Testis (tissue), 5 donors: ENCODE measurements at places on chromosomes 3 and 15. TPM values are rescaled to one million over a fixed set of nuclear protein-coding genes. Genes with fewer than 3 reads are reported as not detected.

MED12L gene
- 10.3 TPM for total RNA-seq

PATL2 gene
- total RNA-seq, result 0.62 TPM

ILDR1 gene
- total RNA-seq, result 3.2 TPM

GHSR gene
- 0.31 TPM for total RNA-seq

CRYGS gene
- total RNA-seq, result 8.6 TPM

CCK gene
- 1.4 TPM for total RNA-seq

SCG5 gene
- 10.6 TPM for total RNA-seq

SEMA7A gene
- total RNA-seq, result 217 TPM

TBC1D23 gene
- total RNA-seq, result 35.6 TPM

EPHB1 gene
- total RNA-seq, result 37.1 TPM

PRRT3 gene
- total RNA-seq, result 6.6 TPM

DNA sequence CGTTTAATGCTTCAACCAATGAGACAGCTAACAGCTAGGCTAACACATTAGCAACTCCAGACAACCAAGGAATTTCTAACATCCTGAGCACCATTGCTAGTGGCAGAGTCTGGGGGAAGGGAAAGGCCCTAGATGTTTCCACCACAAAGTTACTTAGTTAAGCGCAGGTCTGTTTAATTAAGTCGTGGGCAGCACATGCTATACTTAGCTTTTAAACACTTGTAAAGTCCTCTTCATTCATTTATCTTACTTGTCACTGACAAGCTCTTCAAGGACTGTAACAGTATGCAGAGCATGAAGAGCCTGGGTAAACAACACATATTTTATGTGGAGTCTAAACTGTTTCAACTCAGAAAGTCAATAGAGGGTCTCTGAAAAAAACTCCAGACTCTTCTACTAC lies 221.1 kb upstream of the WNT5A start:
- no peaks in the 10 kb centered on the region for H3K36me3 ChIP-seq
- H3K4me3 ChIP-seq, result no peak overlapping the region
- no peaks in the 10 kb centered on the region for H3K27me3 ChIP-seq
- H3K4me1 ChIP-seq, result peaks cover 5% of the 10 kb centered on the region
- no peak overlapping the region for H3K27ac ChIP-seq
- DNase-seq, result no peak

DNA sequence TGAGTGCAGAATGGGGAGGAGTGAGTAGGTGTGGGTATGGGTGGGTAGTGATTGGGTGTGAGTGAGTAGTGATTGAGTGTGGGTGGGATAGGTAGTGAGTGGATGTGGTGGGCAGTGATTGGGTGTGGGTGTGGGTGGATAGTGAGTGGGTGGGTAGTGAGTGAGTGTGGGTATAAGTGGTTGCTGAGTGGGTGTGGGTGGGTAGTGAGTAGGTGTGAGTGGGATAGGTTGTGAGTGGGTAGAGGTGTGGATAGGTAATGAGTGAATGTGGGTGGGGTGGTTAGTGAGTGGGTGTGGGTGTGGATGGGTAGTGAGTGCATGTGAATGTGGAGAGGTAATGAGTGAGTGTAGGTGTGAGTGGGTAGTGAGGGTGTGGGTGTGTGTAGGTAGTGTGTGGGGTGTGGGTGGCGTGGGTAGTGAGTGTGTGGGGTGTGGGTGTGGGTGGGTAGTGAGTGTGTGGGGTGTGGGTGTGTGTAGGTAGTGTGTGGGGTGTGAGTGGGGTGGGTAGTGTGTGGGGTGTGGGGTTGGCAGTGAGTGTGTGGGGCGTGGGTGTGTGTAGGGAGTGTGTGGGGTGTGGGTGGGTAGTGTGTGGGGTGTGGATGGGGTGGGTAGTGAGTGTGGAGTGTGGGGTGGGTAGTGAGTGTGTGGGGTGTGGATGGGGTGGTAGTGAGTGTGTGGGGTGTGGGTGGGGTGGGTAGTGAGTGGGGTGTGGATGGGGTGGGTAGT lies 5.3 kb downstream of the MINAR1 start:
- H3K36me3 ChIP-seq, result no peaks in the 10 kb centered on the region
- no peak overlapping the region for H3K27ac ChIP-seq
- no peaks in the 10 kb centered on the region for H3K27me3 ChIP-seq
- H3K4me1 ChIP-seq, result no peaks in the 10 kb centered on the region

GRCh38 chr3:42836150-42837123 lies 27.2 kb downstream of the ACKR2 start:
- no peak overlapping the region for H3K4me3 ChIP-seq
- DNase-seq, result no peak
- H3K27me3 ChIP-seq, result no peaks in the 10 kb centered on the region
- H3K36me3 ChIP-seq, result no peaks in the 10 kb centered on the region

DNA sequence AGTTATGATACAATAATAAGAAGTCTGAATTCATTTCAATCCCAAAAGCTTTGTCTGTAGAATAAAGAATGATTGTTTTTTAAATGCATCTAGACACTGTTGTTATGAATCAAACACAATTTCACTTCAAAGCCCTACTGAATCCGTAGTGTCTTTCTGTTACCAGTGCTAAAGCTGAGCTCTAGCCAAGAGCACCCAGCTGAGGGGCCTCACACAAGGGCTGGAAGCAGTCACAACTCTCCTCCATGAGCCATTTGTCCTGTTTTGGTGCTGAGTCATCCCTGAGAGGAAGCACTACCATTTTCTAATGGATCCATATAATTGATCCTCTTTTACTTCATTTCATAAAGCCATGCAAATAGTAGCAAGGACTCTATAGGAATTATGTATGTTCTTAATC lies 158.2 kb upstream of the ANKRD28 start:
- DNase-seq, result no peak
- no peaks in the 10 kb centered on the region for H3K36me3 ChIP-seq
- H3K27me3 ChIP-seq, result no peaks in the 10 kb centered on the region
- no peaks in the 10 kb centered on the region for H3K4me1 ChIP-seq
- H3K4me3 ChIP-seq, result no peak overlapping the region

- H3K36me3 ChIP-seq, result no peaks in the 10 kb centered on the region
- H3K4me1 ChIP-seq, result no peaks in the 10 kb centered on the region
- H3K27ac ChIP-seq, result no peak overlapping the region
- no peak for DNase-seq
Observed at GRCh38 chr3:90132197-90132596, 1024.8 kb downstream of the EPHA3 start.

DNA sequence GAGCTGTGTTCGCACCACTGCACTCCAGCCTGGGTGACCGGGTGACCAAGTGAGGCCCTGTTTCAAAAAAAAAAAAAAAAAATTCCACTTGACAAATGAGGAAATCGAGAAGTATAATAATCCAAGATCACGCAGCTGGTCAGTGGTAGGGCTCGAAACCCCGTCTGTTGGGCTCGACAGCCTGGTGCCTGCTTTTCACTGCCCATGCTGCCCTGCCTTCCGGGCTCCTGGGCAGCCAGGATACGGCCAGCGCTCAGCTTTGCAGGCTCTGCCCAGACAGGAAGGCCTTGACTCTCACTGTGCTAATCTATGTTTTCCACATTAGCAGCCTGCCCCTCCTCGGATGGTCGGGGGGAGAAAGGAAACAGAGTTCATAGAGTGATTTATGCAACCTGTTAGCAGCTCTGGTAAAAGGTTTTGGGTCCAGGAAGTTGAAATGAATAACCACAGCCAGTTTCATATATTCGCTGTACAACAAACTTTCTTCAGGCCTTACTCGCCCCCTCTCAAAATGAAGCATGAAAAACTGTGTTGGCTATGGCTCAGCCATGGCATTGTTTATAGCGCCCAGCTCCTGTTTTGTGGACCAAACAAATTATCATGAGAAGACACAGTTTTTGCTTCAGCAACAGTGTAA lies 108.8 kb downstream of the XXYLT1 start:
- H3K36me3 ChIP-seq, result no peaks in the 10 kb centered on the region
- H3K27me3 ChIP-seq, result no peaks in the 10 kb centered on the region
- no peak for DNase-seq
- H3K27ac ChIP-seq, result no peak overlapping the region
- peaks cover 8% of the 10 kb centered on the region for H3K4me1 ChIP-seq

GRCh38 chr3:80094589-80094988 lies 326.8 kb upstream of the ROBO1 start:
- no peaks in the 10 kb centered on the region for H3K4me1 ChIP-seq
- no peaks in the 10 kb centered on the region for H3K36me3 ChIP-seq
- DNase-seq, result no peak
- no peak overlapping the region for H3K4me3 ChIP-seq
- H3K27ac ChIP-seq, result no peak overlapping the region
- H3K27me3 ChIP-seq, result no peaks in the 10 kb centered on the region

DNA sequence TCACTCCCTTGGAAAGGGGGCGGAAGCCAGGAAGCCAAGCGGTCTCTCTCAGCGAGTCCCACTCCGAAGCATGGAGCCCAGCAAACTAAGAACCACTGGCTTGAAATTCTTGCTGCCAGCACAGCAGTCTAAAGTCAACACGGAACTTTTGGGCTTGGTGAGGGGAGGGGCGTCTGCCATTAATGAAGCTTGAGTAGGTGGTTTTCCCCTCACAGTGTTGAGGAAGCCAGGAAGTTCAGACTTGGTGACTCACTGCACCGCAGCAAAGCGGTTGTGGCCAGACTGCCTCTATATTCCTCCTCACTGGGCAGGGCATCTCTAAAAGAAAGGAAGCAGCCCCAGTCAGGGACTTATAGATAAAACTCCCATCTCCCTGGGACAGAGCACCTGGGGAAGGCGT lies 665.4 kb upstream of the CBLB start:
- no peaks in the 10 kb centered on the region for H3K4me1 ChIP-seq
- no peak overlapping the region for H3K27ac ChIP-seq
- no peak overlapping the region for H3K4me3 ChIP-seq
- no peaks in the 10 kb centered on the region for H3K27me3 ChIP-seq

DNA sequence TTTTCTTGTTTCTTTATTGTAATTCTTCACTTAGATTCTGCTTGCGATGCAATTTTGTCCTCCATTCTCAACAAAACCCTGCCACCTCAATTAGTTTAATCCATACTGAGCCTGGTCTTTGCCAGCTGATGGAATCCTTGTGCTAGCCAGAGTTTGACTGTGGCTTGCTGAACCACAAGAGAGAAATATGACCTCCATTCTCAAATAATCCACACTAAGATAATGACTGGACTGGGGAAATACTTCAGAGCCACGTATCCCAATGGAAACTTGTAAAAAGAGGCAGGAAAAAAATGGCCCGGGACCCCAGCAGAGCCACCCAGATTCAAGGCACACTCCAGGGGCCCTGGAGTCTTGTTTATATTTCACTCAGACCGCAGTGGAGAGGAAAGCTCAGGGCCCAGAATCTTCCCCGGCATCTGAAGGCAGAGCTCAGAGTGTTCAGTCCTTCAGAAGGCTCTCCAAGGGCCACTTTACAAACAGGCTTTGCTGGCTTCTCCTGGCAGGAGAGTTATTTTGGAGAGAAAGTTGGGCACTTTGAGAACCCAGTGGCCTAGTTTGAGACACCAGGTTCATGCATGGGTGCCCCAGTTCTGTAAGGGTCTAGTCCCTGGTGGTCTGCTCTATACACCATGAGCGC lies 62.7 kb downstream of the SSUH2 start:
- H3K4me3 ChIP-seq, result no peak overlapping the region
- no peak overlapping the region for H3K27ac ChIP-seq
- H3K27me3 ChIP-seq, result no peaks in the 10 kb centered on the region
- no peaks in the 10 kb centered on the region for H3K4me1 ChIP-seq
- no peaks in the 10 kb centered on the region for H3K36me3 ChIP-seq
- no peak for DNase-seq

GRCh38 chr15:64634027-64634426 lies 141.4 kb downstream of the RBPMS2 start:
- no peak overlapping the region for H3K27ac ChIP-seq
- no peak for DNase-seq
- H3K36me3 ChIP-seq, result no peaks in the 10 kb centered on the region

DNA sequence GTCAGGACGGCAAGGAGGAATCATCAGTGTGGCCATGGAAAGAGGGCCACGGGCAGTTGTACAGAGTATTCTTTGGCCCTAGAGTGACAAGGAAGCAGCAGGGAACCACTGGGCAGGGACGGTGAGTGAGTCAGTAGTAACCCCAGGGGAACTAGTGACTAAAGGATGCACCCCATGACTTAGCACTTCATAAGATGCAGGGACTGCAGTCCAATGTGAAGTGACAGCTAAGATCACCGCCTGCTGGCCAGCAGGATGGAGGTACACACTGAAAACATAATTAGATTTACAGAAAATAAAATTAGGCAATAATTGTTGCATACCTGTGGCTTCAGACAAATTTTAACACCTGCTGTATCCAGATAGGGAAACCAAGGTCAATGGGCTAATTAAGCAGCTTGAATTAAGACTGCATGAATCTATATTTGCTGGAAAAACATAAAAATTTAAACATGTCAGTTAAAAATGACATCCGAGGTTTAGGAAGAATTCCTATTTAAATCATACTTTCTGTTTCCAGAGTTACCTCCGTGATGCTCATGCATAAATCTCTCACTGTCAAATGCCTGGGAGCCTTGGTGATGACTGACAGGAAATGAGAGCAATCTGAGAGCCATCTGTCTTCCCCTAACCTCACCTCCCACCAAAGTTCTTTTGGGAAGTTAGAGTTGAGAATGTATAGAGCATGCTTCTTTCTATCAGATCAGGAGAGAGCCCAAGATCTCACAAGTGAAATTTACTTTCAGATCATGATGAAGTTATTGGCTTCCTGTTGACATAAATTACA lies 56.5 kb downstream of the DCLK3 start:
- H3K4me3 ChIP-seq, result no peak overlapping the region
- H3K36me3 ChIP-seq, result no peaks in the 10 kb centered on the region
- DNase-seq, result no peak
